ENCODE measurements at places on chromosomes 11 and 22. TPM values are rescaled to one million over a fixed set of nuclear protein-coding genes. Genes with fewer than 3 reads are reported as not detected.

DNA sequence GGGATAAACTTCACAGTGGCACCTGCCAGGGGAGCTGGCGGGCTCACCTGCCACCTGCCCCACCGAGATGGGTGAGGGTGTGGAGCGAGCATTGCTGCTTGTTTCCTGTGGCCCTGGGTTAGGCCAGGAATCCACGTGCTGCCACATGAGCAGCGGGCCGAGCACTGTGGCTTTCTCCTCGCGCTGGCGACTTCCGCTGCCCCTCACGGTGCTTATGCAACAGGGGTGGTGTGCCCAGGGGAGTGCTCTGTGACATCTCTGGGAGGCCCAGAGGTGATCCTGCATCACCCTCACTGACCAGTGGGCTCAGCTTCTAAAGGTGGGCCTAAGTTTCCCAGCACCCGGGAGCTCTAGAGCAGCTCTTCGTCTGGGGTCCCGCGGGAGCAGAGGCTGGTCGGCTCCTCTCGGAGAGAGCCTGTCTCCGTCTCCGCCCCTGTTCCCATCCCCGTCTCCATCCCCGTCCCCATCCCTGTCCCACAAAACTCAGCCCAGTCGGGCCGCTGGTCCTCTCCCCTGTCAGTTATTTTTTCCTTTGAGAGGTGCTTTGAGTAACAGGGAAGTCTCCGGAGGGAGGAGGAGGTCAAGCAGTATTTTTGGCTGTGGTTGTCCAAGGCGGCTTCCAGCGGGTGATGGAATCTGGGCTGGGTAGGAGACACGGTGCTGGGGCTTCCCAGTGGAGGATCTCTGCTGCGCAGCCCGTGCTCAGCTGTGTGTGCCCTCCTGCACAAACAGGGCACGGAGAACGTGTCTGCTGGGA lies 42.5 kb downstream of the AP2A2 start:
- DNase-seq, result no peak

SCUBE1 gene
- 26.1 TPM for total RNA-seq

DNA sequence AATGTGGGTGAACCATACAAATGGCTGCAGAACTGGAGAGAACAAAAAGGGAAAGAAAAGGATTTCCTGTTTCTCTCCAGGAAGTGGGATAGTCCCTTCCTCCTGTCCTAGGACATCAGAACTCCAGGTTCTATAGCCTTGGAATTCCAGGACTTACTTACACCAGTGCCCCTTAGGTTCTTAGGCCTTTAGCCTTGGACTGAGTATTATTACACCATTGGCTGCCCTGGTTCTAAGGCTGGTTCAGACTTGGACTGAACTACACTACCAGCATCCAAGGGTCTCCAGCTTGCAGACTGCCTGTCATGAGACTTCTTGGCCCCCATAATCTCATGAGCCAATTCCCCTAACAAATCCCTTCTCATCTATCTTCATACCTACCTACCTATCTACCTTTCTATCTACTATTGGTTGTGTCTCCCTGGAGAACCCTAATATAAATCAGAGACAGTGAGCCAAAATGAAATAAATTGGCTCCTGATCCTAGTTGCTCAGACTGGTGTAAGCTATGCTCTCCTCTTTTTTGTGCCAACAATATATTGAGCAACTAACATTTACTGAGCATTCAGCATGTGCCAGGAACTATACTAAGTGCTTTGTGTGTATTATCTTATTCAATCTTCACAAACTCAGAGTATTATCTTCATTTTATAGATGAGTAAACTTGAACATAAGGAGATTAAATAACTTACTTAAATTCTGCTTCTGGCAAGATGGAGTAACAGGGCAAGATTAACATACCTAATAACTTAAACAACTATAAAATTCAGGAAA lies 303.7 kb downstream of the TTC28 start:
- no peak for DNase-seq

GRCh38 chr22:22815397-22816170 lies 72.0 kb upstream of the IGLL5 start:
- no peak for DNase-seq

GPHA2 gene
- total RNA-seq, result not detected

GRCh38 chr11:19910931-19911330 lies 198.3 kb downstream of the NAV2 start:
- DNase-seq, result no peak

- DNase-seq, result no peak
Measured at GRCh38 chr11:105179542-105180278, 40.1 kb upstream of the CARD18 start.

CCS gene
- total RNA-seq, result 19.2 TPM

CD3D gene
- total RNA-seq, result not detected

DNA sequence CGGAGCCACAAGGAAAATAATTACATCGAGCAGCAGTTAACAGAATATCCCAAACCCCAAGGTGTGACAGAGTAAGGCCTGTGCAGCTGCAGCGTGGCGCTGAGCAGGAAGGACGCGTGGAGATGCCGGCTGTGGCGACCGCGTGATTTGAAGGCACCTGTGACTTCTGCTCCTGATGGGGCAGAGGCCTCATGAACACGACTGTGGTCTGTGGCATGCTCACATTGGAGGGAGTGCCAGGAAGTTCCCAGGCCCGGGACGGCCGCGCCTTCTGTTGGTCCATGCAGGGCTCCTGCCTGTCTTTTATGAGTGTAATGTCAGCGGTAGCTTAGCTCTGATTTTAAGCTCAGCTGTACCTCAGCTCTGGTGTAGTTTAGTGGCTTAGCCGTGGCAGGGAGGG lies 50.4 kb downstream of the TPCN2 start:
- no peak for DNase-seq

- DNase-seq, result no peak
Measured at GRCh38 chr11:22234743-22235142, 41.9 kb downstream of the ANO5 start.

RAB38 gene
- under 0.01 TPM for total RNA-seq

- DNase-seq, result no peak
Measured at GRCh38 chr22:19892257-19892879, 37.7 kb upstream of the GNB1L start.

DNAJB13 gene
- not detected for total RNA-seq

DNA sequence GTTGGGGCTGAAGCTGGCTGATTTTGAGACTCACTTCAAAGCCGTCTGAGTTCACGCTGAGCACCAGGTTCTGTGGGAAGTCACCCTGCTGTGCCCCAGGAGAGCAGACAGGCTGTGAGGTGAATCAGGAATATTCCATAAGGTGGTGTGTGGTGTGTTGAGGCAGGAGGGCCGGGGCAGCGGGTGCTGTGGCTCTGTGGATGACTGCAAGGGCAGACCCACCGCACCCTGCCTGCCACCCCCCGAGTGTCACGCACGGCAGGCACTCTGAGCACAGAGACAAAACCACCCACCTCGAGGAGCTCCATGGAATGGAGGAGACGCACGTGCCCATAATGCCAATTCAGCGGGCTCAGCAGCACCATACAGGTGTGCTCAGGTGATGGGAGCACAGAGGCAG lies 147.8 kb downstream of the PKNOX2 start:
- DNase-seq, result no peak

GRCh38 chr11:27470826-27471588 lies 1.6 kb downstream of the LGR4 start:
- no peak for DNase-seq

DNA sequence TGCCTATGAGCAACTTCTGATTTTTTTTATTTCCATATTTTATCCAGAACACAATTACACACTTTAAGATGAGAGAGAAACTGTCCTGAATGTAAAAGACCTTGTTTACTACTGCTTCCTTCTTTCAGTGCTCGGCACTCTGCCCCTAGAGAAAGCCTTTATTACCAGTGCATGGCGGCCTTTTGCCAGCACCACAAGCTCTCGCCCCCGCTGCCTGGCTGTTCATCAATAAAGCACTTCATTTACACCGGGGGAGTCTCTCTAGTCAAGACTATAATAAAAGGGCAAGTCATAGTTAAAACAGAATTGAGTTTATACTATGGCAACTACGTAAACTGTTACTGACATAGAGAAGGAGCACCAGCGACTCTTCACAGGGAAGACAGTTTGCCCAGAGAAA lies 259.5 kb downstream of the CADM1 start:
- DNase-seq, result no peak

DNA sequence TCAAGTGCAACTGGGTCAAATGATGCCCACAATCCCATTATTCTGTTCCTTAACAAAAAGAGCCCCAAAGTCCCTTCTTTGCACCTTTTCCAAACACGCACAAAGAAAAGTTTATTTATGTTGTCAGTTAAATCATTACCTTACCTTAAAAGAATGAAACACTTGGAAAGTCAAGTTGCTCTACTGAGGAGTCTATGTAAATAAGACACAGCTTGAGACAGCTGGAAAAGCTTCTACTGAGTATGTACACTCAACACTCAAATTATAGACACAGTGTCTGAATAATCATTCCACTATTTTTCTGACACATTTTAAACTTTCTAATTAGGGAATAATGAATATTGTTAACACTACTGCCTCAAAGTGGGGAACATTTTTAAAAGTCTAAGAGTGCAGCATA lies 21.6 kb upstream of the PHLDA2 start:
- DNase-seq, result no peak

- DNase-seq, result no peak
Measured at GRCh38 chr11:34397120-34397519, 39.3 kb upstream of the ABTB2 start.

DNA sequence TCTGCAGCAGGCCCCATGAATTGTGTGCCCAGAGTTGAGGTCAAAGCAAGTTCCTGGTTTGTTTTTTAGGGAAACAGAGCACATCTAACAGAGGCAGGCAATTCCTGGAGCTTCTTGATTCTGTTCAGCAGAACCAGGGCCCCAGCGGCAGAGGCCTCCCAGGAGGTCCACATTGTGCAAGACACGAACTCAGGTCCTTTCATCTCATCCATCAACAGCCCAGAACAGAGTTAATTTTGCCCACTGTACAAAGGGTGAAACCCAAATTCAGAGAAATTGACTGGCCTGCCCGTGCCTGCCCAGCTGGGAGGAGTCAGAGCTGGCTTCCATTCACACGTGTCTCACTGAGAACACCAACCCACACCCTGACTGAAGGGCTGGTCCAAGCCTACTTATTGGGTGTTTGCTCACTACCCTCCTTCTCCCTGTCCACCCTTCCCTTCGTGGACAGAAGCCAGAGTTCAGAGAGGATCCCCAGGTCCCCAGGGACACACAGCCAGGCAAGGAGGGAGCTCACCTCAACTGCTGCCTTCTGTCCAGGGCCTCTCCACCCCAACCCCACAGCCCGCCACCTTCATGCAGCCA lies 607.1 kb downstream of the TBC1D22A start:
- DNase-seq, result no peak

MYO18B gene
- not detected for total RNA-seq
